ENCODE measurements at places on chromosomes 4 and X.
A peak's percentile ranks its signal among the peaks of the same experiment; 100 is the strongest.

- DNase-seq, result no peak
Observed at GRCh38 chrX:146755214-146755613, 54.4 kb upstream of the CXorf51B start.

GRCh38 chrX:119206203-119206602, 29.9 kb upstream of the PGRMC1 start:
- DNase-seq, result no peak

DNA sequence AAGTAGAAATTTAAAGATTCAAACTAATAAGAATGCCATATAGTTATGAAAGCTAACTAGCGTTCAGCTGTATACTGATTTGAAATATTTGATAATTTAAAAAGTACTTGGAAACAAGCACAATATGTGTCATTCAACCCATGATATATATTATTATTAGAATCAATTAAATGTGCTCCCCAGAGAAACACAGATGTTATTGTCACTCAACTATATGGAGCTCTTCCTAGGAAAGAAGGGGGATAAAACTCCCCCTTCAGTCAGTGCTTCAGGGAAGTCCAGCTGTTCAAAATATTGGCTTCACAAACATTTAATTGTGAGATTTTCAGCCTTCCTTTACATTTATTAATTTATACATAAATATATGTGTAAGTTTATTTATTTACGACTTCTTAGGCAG, 135.9 kb downstream of the SLC4A4 start:
- DNase-seq, result no peak

- peak; percentile 84 for DNase-seq
Observed at GRCh38 chr4:94757192-94758140, at the start of gene BMPR1B. Gene BMPR1B, plus strand, starts transcription at chr4:94757955. Its CDS starts 346,470 bp downstream, at chr4:95104425.

GRCh38 chr4:122912810-122913575, 9.4 kb downstream of the NUDT6 start:
- no peak for DNase-seq

GRCh38 chr4:29058531-29058930, 1661.6 kb upstream of the PCDH7 start:
- DNase-seq, result no peak

- peak; percentile 9 for DNase-seq
Observed at GRCh38 chrX:21493226-21493830, 119.1 kb downstream of the CNKSR2 start.
